ENCODE measurements at places on chromosomes 2 and 18.

DNA sequence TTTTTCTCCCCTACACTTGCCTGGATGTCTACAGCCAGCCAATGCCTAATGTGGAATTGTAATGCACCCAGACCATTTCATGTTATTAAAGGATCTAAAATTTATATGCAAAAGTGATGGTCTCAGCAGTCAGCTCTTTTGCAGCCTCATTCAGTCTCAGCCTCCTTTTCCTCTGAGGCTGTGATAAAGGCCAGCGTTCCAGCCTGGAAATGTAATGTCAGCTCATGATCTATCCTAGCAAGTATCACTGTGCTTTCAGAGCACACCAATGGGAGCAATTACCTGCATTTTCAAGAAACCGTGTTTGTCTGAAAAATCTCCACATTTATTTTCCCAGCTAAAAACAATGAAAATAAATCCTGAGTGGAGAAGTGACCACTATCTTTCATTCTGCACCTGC is 274.6 kb downstream of the CDH20 start:
- DNase-seq, result no peak

- DNase-seq, result no peak
These were observed 214.5 kb upstream of the DOK6 start for GRCh38 chr18:69186162-69186561.

DNA sequence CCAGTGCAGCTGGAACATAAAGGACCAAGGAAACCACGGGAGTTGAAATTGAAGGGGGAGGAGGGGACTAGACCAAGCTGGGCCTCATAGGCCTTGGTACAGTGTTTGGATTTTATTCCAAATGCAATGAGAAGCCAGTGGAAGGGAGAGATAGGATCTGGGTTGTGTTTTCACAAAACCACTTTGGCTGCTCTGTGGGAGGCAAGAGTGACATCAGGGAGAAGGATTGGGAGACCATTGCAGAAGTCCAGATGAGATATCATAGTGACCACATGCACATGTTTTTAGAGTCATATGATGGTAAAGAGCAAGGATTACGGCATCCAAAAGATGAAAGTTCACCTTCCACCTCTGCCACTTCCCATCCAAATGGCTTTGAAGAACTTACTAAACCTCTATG is 210.2 kb downstream of the PAX3 start:
- DNase-seq, result no peak

GRCh38 chr18:9691235-9691634 is 16.9 kb upstream of the RAB31 start:
- no peak for DNase-seq

DNA sequence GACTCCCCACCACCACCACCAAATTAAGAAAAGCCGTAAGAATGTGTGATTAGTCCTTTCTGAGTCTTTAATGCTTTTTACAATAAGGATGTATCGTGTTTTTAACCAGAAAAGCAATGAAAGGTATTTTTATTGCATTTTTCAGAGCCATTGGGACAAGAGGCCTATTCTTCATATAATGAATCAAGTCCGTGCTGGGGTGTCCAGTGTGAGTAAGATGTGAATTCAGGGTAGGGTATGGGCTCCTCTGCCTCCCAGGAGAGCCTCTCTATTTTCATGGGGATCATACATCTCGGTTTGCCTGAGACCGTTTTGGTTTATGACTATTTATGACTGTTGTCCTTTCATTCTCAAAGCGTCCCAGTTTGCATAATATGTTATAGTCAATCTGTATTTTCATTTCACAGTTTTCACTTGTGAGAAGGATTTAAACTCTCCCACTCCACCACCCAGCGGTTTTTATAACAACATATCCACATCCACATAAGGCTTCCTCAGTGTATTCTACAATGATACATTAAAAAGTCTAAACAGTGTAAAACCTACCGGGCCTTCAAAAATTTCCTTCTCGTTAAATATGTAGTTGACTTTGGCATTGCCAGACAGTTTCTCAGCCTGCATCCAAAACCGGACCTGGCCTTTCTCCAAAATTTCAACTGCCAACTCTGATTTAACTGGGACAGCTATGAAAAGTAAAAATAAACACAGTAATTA is 80.8 kb upstream of the LPIN2 start:
- no peak for DNase-seq

DNA sequence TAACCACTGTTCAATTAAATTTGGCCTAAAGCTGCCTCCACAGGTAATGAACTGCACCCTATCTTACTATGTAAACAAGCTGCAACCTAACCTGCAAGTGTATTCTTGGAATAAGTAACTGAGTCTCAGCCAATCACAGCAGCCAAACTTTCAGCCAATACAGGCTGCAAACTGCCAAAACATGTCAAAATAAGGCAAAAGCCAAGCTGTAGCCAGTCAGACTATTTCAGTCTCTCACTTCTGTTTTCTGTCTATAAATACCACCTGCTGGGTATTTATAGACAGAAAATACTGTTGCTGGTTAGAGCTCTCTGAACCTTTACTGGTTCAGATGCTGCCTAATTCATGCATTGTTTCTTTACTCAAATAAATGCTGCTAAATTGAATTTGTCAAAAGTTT is 14.3 kb downstream of the C2orf76 start:
- DNase-seq, result no peak

All from WTC11 (cell line).